ENCODE measurements at places on chromosomes 1 and 21.
A peak's percentile ranks its signal among the peaks of the same experiment; 100 is the strongest.

GRCh38 chr1:182257369-182258063 is 134.1 kb downstream of the GLUL start:
- no peak for DNase-seq

GRCh38 chr1:187476671-187477070 is 647.9 kb downstream of the PLA2G4A start:
- no peak for DNase-seq

- no peak for DNase-seq
These were observed at the start of gene SMG7 for GRCh38 chr1:183472488-183473216. SMG7 (plus strand) TSS chr1:183472499; CDS start chr1:183472621, 122 bp downstream.

DNA sequence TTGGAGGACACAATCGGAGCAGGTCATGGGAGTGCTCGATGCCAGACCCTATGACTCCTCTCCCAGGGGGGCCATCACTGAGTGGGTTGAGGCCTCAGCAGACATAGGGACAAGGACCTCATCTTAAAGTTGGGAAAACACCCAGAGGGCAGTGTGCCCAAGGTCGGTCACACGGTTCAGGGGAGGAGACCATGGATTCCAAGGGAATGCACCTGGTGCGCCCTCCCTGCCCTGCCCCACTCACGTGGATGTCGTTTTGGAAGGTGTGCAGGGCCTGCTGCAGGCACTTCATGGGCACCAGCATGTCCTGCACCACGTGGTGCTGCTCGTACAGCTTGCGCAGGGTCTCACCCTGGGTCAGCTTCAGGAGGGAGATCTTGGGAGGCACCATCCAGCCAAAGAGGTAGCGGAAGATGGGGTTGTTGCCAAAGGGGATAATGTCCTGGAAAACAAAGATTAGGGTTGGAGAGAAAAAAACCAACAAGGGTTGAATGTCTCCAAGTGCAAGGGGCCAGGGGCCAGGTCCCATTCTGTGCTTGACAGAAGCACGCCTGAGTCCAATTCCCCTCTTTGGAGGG is 33.1 kb downstream of the DHCR24 start:
- DNase-seq: no peak

DNA sequence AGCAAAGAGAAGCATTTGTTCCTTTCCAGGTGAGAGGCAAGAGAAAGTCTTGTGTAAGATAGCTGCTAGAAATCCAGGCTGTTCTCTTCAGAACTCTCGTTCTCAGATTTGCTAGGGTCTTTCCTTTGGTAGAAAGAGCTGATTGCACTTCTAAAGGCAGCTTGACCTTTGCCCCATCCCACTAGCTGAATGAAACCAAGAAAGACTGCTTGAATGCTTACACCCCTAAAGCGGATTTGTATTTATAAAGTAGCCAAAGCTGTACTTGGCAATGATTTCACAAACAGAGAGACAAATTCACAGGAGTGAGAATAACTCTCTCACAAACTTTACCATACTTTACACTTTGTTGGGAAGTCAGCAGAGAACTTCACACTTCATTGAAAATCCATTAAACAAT is 424.1 kb downstream of the TTLL7 start:
- DNase-seq: no peak

DNA sequence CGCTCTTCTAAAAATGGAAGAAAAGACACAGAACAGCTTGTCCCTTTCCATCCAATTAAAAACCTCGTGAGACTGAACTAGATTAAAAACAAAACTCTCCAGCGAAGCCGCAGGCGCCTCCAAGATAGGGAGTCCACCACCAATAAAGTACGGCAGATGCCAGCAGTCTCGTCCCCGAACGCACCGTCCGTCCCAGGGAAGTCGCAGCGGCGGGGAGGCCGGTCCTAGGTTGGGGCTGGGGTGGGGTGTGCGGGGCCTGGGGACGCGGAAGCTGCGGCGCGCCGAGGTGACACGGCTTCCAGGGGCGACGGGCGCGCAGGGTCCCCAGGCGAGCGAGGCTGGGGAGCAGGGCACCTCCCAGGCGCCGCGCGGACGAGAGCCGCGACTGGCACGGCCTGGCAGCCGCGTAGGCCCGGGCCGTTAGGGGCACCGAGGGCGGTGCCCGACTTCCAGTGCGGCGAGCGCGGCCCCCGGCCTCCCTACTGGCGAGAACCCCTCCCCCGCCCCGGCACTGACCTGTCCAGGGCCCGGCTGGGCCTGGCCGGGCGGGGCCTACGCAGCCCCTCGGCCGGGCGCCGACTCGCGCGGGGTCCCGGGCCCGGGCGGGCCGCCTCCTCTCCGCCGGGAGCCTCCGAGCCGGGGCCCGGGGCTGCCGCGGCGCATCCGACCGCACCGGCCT is 28.3 kb upstream of the A3GALT2 start:
- peak; percentile 80 for DNase-seq

DNA sequence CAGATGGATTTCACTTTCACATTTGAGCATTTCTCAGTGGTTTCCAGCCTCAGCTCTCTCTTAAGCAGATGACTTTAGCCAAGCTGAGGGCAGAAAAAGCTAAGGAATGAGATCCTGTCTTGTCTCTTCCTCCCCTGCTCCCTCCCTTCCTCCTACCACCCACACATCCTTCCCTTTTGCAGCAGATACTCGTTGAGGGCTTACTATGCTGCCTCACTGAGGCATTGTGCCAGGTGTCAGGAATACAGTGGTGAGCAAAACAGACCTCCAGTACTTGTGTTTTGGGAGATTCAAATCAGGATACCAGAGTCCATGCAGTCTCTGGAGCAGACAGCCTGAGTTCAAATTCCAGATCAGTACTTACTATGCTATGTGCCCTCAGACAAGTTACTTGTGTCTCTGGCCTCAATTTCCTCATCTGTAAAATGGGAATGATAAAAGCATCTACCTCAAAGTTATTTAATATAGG is 43.2 kb downstream of the KIF26B start:
- no peak for DNase-seq

- no peak for DNase-seq
These were observed 5.2 kb upstream of the BACH1 start for GRCh38 chr21:29293495-29293894.

- no peak for DNase-seq
These were observed 158.1 kb upstream of the COA6 start for GRCh38 chr1:234214911-234215892.

- DNase-seq: no peak
These were observed 15.8 kb downstream of the SMAP2 start for GRCh38 chr1:40389322-40389803.

DNA sequence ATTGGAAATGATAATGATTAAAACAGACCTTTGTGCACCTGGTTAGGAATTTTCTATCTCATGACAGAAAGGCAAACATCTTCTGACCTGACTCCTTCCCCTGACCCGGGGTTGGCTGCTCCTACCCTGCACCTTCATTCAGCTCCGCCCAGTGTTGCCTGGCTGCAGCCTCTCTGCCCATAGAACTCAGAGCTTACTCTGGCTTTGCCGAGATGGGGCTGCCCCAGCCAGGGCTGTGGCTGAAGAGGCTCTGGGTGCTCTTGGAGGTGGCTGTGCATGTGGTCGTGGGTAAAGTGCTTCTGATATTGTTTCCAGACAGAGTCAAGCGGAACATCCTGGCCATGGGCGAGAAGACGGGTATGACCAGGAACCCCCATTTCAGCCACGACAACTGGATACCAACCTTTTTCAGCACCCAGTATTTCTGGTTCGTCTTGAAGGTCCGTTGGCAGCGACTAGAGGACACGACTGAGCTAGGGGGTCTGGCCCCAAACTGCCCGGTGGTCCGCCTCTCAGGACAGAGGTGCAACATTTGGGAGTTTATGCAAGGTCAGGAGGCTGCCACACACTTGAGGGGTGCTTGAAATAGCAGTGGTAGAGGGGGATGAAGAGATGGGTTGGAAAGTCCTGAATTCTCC is at the start of gene DIO1:
Gene DIO1, plus strand, starts transcription at position 189 of the 638 bp plus-strand sequence. Its CDS starts 24 bp downstream, at position 213.
- DNase-seq: no peak

DNA sequence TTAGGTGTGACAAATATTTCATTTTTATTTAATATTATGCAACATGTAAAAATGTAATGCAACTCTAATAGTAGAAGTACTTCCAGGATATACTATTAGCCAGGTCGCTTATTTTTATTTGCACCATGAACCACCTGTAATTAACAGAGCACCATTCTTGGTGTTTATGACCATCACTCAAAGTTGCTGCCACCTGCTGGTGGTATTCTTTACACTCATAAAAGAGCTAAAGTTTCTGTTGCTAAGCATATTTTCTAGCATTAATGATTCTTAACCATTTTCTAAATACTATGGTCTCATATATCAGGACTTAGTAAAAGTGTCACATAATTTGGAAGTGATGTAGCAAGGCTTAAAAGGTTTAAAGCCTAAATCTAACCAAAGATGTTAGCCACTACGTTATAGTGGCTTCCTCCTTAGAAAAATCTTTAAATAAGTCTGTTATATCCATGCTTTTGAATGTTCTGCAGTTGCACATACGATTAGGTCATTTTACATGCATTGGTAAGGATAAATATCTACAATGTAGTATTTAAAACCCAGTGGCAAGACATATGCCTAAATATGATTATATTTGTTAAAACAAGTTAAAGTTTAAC is 244.5 kb downstream of the NEGR1 start:
- no peak for DNase-seq

DNA sequence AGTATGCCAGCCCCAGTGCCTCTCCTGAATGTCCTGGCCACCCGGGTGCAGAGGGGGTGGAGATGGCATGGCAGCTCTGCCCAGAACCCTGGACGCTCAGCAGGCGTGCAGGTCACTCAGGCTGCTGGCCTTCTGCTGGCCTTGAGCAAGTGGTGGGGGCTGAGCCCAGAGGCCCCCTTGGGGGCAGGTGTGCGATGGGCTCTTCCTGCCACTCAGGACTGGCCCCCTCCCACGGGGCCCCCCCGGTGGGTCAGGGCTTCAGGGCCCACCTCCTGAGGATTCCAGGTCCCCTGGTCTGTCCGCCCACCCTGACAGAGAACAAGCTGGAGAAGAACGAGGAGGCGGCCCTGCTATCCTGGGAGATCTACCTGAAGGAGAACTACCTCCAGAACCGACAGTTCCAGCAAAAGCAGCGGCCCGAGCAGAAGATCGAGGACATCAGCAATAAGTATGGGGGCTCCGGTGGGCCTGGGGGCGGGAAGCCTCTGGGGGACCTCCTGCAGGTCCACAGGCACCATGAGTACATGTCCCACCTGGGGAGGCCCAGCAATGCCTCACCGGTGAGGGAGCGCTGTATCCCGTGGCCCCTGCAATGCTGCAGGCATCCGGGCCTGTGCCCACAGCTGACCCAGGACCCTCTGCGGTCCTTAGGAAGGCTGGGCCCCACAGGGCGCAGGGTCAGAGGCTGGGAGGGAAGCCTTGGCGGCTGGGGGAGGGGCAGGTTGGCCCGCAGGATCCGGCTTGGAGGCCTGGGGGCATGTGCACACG is 37.0 kb upstream of the LRRC3 start:
- no peak for DNase-seq

DNA sequence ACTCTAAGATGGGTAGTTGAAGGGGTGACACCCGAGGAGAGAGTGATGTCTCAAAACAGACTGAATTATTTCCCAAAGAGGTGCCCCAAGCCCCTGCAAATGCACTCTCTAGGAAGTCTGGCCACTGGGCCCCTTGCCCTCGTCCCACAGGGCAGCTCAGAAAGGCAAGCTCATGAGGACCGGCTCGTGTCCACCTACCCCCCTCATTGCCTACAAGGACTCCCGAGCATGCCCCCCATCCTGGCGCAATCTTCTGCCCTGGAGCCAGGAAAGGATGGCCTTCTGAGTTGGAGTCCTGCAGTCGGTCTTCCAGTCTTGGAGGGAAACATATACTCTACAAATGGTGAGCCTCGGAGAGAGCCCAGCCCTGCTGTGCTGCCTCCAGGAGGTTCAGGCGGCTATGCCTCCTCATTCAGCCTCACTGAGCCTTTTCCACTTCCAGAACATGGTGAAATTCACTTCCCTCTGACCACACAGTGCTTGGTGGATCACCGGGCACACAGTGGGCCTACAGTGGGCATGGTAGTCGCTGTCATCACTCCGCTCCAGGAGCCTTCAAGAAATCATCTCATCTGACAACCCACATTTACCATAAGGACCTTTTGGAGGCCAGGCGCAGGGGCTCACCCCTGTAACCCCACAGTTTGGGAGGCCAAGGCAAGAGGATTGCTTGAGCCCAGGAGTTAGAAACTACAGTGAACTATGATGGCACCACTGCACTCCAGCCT is 5.8 kb upstream of the WNT3A start:
- DNase-seq: peak; percentile 47

DNA sequence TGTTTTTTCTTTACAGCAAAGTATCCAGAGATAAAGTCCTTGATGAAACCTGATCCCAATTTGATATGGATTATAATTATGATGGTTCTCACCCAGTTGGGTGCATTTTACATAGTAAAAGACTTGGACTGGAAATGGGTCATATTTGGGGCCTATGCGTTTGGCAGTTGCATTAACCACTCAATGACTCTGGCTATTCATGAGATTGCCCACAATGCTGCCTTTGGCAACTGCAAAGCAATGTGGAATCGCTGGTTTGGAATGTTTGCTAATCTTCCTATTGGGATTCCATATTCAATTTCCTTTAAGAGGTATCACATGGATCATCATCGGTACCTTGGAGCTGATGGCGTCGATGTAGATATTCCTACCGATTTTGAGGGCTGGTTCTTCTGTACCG is 6.5 kb downstream of the DEGS1 start:
- DNase-seq: no peak

- no peak for DNase-seq
These were observed 19.3 kb downstream of the OSBPL9 start for GRCh38 chr1:51636191-51636590.
